Ovary (tissue), 10 donors: ENCODE measurements at places on chromosomes 5 and 9. TPM values are rescaled to one million over a fixed set of nuclear protein-coding genes. Genes with fewer than 3 reads are reported as not detected.

Gene MLLT3
- 14.3 TPM for polyA plus RNA-seq

Gene NRG2
- 10.1 TPM for polyA plus RNA-seq

Gene APBA1
- 8.5 TPM for polyA plus RNA-seq

Gene TBC1D2
- 3.6 TPM for polyA plus RNA-seq

Gene MEF2C
- polyA plus RNA-seq = 27.4 TPM

Gene LCN15
- polyA plus RNA-seq = not detected
